ENCODE measurements at places on chromosomes 4 and X.

DNA sequence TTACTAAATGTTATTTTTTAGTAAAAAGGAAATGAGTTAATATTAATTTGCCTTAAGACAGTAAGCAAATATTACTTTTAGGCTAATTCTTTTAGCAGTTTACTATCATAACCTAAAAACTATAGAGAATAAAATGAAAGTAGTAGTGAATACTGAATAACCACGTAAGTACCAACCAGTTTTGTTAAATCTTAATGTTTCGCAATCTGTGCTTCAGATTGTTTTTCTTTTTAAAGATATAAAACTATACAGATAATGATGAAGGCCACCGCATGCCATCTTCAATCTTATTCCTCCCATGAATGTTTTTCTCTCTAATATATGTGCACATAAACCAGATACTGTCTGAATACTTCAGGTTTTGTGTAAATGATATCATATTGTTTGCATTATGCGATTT, 6.0 kb downstream of the RRH start:
- DNase-seq, result no peak

- no peak for DNase-seq
Observed at GRCh38 chrX:134636851-134637250, 21.4 kb downstream of the PLAC1 start.

- DNase-seq, result no peak
Observed at GRCh38 chr4:74412225-74412624, 32.7 kb upstream of the AREG start.

DNA sequence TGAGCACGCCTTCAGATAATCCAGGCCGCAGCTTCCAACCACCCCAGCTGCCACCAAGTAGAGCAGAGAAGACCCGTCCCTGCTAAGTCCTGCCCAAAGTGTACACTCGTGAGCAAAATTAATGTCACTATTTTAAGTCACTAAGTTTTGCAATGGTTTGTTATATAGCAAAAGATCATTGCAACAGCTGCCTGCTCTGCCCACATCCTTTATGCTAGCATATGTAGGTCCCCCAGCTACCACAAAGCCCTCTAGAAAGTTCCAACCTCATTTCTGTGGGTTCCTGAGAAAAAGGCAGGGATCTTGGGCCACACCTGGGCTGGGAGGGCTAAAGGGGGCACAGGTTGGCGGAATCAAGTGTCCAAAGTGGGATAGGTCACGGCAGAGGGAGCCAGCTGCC, 346.9 kb downstream of the BCOR start:
- no peak for DNase-seq

DNA sequence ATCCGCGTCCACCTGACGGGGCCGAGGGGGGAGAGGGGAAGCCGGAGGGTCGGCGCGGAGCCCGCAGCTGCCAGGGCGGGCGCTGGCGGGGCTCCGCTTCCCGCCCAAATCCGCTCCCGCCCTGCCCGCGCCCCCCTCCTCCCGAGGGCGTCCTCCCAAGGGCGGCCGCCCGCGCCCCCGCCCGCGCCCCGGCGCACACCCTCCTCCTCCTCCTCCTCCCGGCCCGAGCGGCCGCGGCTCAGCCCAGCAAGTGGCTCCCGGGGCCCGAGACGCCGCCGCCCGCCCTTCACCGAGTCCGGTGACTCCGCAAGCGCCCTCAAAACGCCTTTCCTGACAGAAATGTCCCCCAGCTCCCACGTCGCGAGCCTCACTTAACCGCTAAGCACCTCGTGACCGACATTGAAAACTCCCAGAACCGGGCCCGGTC, 487 bp downstream of the HMGB2 start:
- DNase-seq, result peak; percentile 0

GRCh38 chr4:179485781-179486180, 2043.5 kb upstream of the AGA start:
- DNase-seq, result no peak

DNA sequence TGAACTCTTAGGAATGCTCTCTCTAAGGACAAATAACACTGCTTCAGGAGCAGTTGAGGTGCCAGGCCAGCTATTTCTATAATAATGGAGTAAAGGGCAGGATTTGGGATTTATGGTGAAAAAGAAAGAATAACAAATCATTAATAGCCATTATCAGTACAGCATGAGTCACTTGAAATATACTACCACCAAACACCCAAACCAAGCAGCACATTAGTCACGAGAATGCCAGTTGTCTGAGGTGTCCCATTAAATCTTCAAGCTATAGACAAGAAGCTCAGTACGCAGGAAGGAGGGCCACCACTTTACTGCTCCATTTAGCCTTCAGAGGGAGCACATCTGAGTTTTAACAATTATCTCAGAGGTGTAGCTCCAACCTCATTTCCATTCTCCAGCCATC, 106.8 kb upstream of the MAGEA10 start:
- DNase-seq, result no peak

DNA sequence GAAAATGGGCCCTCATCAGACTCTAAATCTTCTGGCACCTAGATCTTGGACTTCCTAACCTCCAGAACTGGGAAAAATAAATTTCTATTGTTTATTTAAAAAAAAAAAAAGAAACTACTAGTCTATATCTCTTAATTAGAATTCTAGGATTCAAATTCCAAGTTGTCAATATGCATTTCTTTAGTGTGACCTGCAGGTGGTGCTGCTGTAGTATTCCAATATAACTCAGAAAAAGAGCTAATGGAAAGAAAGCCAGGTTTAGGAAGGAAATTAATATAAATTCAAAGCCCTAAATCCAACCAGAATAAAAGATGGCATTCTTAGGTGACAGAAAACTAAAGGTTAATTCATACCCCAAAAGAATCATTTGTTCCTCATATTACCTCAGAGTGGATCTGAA, 80.0 kb upstream of the NALF2 start:
- no peak for DNase-seq

DNA sequence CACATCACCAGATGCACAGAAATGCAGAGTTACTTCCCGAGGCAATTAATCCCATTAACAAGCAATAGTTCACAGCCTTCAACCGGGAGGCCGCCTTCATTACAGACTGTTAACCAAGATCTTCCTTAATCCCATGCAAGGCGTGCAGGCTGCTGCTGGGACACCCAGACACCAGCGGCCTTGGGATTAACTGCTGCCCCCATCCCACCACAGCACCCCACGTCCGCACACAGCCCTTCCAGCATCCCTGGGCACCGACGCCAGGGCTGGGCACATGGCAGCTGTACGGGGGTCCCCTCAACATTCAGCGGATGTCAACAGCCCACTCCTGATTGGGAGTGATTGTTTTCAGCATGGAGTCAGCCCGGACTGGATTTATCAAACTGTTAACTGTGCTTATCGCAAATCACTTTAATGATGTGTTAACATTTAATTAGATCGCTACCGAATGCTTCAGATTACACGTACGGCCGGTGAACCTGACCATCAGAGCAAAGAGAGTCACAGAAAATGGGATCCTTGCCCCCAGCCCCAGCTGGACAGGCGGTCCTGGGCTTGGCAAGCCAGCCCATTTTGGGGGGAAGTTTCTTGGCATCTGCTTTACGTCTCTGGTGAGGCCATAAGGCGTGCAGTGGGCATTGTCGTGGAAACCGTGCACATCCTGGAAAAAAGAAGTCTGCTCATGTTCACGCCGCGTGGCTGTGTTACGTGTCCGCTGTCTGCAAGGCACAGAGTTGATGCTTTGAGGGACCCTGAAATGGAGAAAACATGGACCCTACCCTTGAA, 126.4 kb downstream of the HMX1 start:
- DNase-seq, result no peak

DNA sequence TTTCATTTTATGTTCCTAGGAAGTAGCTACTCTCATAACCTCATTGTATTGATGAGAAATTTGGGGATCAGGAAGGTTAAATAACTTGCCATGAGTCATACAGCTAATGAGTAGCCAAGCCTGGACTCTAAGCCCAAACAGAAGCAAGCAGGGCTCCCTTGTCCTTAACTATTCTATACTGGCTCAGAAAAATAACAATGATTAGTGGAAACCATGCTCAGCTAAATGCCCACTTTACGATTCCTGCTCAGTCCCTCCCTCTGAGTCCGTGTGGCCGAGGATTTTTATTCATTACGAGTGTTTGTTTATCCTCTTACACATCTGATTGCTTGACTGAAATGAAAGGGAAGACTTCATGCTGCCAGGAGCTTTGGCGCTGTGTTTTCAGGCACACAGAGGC, 100.9 kb downstream of the SLC34A2 start:
- DNase-seq, result no peak

DNA sequence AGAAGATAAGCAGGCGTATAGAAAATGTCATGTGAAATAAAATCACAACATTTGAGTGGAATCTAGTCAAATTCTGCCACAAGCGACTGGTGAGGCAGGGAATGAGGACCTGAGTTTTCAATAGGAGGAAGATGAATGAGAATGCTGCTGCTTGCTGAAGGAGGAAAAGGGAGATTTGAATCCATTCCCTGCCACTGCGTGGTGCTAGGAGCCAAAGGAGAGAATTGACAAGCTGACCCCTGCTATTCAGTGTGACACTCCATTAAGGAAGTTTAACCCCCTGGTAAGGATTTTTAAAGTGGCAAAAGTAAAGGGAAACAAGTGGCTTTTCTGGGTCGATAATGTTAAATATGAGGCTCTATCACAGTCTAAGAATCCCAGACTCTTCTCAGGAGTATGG, 314.0 kb downstream of the NAF1 start:
- no peak for DNase-seq

DNA sequence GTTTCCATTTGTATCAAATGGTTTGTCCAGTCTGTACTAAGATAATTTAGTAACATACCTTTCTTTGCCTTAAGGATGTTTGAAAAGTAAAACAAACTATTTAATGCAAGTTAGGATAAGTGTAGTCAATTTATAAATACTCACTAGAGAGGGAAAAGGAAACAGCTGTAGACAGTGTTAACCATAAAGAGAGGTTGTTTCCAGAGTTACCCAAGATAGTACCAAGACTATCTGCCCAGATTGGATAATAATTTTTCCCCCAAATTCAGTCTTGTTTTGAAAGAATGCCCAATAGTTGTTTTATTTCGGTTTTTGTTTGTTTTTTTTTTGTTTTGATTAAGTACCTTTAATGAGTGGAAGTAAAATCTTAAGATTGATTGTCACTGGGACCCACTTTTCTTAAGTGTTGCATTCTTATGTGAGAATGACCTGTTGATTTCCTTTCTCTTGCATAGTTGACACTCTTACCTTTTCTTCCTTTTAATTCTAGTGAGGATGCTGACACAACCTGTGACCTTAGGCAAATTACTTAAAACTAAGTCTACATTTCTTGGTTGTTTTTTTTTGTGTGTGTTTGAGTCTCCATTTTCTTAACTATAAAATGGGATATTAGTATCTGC, 12.8 kb downstream of the AFF1 start:
- DNase-seq, result no peak

GRCh38 chr4:139916041-139916440, 237.9 kb downstream of the MAML3 start:
- no peak for DNase-seq

- DNase-seq, result no peak
Observed at GRCh38 chr4:116358633-116359222, 726.6 kb downstream of the TRAM1L1 start.

GRCh38 chr4:157808796-157809383, 363.9 kb downstream of the GASK1B start:
- DNase-seq, result no peak

GRCh38 chrX:41785685-41786084, 61.7 kb downstream of the GPR82 start:
- DNase-seq, result no peak

- no peak for DNase-seq
Observed at GRCh38 chr4:162791226-162791625, 375.5 kb downstream of the NAF1 start.

DNA sequence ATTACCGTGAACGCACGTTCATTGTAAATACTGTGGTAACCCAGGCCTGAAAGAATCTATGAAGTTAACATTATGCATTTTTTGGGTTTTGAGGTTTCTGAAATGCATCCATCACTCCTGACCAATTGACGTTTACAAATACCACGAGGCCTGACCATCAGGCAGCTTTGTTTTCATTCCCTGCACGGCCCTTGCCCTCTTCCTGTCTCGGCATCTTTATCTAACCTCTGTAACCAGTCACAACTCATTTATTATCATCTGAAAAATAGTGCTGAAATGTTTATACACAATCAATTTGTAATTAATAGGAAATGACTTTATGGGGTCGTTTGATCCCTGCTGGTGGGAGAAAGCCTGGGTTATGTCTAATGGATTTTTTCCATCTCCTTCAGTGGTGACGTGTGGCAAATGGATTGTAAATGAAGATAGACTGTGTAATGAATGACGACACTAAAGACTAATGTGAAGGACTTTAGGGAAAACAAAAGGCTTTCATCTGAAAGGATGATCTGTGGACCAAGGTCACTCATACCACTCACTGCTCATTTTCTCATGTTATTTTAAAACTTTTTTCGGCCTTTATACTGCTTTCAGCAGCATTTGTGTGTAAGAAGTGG, 102.7 kb upstream of the SORBS2 start:
- no peak for DNase-seq

GRCh38 chr4:69060651-69061308, 35.5 kb upstream of the UGT2B7 start:
- no peak for DNase-seq
